ENCODE measurements at places on chromosomes 5 and 9. TPM values are rescaled to one million over a fixed set of nuclear protein-coding genes. Genes with fewer than 3 reads are reported as not detected.

Gene PROP1
- total RNA-seq: not detected

Gene OXCT1
- 71.9 TPM for total RNA-seq

Gene GFRA3
- 2.0 TPM for total RNA-seq

- no peak for DNase-seq
These were observed 15.7 kb upstream of the SLC36A1 start for GRCh38 chr5:151431666-151432065.

GRCh38 chr9:124300312-124300711 is 42.6 kb downstream of the NEK6 start:
- DNase-seq: no peak

- DNase-seq: no peak
These were observed 14.3 kb upstream of the CTNND2 start for GRCh38 chr5:11918463-11919045.

- DNase-seq: no peak
These were observed 13.5 kb upstream of the ANKRD33B start for GRCh38 chr5:10550222-10550995.

DNA sequence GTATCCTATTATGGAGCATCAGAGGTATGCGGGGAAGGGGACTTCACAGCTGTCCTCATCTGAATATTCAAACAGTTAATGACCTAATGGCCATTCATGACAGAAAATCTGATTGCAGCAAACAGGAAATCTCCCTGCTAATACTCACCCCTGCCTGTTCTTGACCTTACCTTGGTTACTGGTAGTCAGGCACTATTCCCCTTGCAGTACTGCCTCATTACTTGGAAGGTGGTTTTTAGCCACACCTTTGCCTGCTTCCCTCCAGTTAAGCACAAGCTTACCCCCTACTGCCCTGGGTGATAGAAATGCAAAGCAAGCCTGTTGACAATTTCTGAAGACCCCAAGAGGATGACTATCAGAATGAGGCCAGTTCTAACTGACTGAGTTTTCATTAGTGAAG is 332.4 kb downstream of the NTRK2 start:
- DNase-seq: no peak

DNA sequence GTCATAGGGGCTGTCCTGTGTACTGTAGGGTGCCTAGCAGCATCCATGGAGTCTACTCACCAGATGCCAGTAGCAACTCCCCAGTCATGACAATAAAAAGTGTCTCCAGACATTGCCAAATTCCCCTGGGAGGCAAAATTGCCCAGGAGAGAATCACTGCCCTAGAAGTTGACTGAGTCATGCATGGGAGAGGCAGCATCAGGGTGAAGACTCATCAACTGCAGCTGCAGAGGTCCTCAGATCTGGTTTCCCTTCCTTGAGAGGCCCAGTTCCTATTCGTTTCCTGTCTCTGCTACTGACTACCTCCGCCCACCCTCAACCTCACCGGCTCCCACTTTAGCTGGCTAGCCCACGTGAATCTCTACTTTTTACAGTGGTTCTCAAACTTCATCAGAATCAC is 88.6 kb upstream of the AGXT2 start:
- DNase-seq: no peak

All from suprapubic skin (tissue), 4 donors.